ENCODE measurements at places on chromosomes 5 and 9.

DNA sequence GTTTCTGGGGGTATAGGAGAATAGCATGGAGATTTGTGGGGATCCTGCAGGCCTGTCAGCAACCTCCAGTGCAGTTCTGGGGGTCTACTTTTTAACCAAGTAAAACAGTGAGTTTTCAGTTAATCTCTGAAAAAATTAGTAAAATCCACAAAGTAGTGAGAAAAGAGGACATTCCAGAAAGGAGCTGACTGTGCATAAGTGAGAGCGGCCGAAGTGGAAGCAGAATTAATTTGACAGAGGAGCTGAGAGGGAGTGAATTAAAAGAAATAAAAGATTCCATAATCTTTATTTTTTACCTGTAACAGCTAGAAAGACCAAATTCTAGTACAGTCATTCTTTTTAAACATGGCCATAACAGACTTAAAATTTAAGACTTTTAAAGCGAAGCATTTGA is 149.2 kb downstream of the SGCD start:
- DNase-seq = no peak

DNA sequence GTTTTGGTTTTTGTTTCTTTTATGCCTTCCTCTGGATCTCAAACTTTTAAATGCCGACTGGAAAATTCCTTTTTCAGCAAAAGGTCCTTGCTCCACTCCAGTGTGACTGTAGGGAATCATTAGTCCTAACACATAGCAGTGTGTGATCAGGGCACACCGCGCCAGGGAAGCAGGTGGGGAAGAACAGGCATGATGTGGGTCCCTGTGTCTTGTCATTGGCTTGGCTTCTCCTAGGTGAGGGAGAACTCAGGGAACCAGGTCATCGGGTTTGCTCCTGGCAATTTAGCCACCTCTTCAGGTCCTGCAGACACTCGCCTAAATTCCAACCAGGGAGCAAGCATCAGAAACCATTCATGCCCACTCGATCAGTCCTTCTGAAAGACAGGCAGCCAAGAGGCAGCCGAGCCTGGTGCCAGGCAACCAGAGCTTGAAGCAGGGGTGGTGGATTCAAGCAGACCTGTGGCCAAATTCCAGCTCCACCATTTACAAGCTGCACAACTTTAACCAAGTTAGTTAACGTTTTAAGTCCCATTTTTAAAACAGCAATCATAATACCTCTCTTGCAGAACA is 514.2 kb downstream of the BNC2 start:
- no peak for DNase-seq

DNA sequence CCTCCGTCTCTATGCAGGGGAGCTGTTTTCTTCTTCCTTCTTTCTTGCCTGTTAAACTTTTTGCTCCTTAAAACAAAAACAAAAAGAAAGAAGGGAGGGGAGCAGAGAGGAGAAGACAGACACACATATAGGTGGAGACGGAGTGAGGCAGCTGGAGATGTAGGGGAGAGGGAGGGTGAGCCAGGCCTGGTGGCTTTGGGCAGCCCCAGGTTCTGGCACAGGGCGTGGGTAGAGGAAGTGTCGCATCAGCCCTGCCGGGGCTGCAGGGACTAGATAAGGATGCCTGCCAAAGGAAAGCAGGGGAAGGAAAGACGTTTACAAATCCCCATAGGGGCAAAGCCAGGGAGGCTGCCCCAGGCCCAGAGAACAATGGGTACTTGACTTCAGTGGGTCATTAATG is 38.7 kb upstream of the PTGS1 start:
- no peak for DNase-seq

GRCh38 chr5:30000231-30000630 is 1193.3 kb upstream of the CDH6 start:
- no peak for DNase-seq

- DNase-seq = no peak
Observed at GRCh38 chr9:130239363-130239695, 26.2 kb upstream of the HMCN2 start.

- no peak for DNase-seq
Observed at GRCh38 chr5:68818057-68818695, 275.6 kb upstream of the SLC30A5 start.

GRCh38 chr5:169895926-169896325 is 84.4 kb downstream of the INSYN2B start:
- no peak for DNase-seq

DNA sequence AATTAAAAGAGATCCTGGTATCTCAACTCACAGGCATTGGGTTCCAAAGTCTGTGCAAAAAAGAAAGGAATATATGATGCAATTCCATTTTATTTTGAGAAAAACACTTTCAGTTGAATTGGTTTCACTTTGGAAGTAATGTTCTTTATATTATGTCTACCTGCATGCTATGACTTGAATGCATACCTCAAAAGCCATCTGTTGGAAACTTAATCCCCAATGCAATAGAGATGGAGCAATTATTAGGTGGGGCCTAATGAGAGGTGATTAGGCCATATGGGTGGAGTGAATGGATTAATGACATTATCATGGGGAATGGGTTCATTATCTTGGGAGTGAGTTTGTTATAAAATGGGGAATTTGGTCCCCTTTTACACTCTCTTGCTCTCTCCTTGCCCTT is 293.3 kb downstream of the CSNK1G3 start:
- no peak for DNase-seq

DNA sequence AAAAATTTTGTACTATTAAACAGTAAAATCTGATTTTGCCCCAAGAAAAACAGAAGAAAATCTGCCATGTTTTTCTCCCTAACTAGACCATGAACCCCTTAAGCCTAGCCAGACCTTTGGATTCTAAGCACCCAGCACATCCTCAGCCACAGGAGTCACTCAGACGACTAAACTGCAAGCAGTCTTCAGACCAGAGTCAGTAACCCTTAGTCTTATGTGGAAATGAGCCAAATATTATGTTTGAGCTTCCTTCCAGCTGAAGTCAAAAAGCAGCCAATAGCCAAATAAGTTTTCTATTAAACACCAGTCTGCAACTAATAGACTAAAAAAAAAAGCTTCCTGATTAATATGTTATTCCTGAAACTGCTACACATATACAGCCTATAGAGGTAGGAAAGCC is 47.4 kb downstream of the GOLPH3 start:
- no peak for DNase-seq

GRCh38 chr9:92535940-92536850 is at the start of gene ECM2:
ECM2 (minus strand) TSS chr9:92535990; CDS start chr9:92522866, 13,124 bp downstream.
- no peak for DNase-seq

- DNase-seq = no peak
Observed at GRCh38 chr9:86604741-86605140, 250.5 kb upstream of the TUT7 start.

GRCh38 chr9:73753171-73753570 is 601.5 kb downstream of the ANXA1 start:
- no peak for DNase-seq

- no peak for DNase-seq
Observed at GRCh38 chr5:907366-907910, 14.8 kb downstream of the TRIP13 start.

GRCh38 chr5:122007546-122007945 is 45.8 kb downstream of the SRFBP1 start:
- no peak for DNase-seq

DNA sequence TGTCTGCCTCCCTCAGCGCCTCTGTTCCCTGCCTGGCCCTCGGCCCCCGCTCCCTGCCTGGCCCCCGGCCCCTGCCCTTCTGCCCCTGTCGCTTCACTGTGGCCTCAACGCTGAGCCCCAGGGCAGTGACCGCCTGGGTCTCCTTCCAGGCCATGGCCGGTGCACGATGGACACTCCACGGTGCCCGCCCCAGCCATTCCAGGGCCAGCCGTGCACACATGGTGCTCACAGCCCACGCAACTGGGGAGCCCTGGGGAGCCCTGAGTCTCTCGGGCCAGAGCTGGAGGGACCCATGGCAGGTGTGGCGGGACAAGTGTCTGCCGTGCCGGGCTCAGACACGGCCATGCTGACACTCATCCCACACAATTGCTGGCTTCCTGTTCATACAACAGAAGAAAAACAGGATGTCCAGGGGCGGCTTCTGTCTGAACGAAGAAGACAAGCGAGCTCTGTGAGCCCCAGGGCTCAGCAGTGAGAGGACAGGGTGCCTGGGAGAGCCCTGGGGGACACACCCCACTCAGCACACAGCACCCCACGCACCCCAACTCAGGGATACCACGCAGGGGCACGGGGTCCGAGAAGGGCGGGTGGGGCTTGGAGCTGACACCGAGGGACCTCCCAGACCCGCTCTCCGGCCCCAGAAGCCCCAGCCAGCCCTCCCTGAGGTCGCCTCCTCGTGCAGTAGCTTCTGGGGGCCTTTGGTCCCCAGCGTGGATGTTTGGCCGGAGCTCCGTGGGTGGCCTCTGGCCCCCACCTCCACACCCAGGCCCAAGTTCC is 35.7 kb downstream of the EXD3 start:
- DNase-seq = no peak

DNA sequence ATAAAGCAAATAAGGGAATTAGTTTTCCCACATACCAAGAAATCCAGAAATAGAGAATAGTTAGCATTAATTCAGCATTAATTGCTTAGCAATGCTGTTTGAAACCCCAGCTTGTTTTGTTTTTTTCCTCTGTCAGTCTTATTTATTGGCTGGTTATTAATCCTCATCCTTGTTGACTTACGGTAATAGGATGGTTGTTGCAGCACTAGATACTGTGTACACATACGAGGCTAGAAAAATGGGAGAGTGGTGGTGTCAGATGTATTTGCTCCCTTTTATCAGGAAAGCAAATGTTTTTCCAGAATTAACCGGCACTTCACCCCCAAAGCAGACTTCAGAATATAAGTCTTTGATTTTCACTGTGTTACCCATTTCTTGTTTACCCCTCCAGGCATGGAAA is 60.4 kb downstream of the ERBIN start:
- DNase-seq = no peak

GRCh38 chr5:148606296-148606695 is 48.0 kb downstream of the HTR4 start:
- DNase-seq = no peak

- no peak for DNase-seq
Observed at GRCh38 chr5:39193553-39194465, 25.6 kb downstream of the FYB1 start.

DNA sequence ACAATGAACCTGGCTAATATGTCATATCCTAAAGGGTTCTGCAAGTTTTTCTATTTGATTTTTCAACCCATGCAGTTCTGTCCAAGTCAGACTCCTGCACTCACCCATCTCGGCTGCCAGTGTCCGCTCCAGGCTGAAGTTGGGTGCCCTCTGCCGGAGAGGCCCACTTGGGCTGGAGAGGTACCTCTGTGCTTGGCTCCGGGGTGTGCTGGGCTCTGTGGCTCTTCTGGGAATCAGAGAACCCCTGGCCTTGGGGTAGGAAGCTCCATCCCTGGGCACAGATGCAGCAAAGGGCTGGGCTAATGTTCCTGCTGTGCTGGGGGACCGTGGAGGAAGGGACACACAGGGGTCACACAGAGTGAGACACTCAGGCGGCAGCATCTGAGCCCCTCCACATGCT is 26.2 kb downstream of the ORM2 start:
- DNase-seq = no peak

GRCh38 chr9:134360180-134360759 is 34.0 kb downstream of the RXRA start:
- no peak for DNase-seq

DNA sequence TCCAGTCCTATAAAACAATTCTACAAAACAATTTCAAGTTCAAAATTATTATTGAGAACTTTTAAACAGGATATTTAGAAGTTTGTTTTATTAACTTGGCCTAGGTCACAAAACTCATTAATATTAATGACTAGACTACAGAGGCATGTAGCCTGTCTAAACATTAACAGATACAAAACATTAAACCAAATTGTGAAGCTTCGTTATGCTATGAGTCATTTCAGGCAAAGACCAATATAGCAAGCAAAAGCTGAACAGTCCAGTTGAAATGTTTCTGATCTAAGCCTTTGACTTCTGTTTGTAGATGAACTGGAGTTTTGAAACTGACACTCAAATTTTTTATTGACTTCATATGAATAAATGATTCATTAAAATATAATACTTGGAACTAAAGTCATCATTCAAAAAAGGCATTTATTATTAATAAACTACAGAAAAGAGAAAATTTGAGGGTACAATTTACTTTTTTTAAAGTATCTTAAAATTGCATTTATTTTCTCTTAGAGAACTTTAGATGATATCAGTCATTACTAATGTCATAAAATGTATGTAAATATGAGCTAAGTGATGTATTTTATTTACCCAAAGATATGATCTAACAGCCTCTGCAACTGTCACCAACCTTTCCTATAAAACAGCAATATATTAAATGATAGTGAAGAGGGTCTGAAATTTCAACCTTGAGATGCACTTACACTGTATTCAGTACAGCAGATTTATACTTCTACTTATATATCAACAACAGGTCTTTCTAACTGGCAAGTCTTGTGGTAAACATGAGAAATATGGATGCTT is 188.8 kb downstream of the COMMD10 start:
- no peak for DNase-seq

DNA sequence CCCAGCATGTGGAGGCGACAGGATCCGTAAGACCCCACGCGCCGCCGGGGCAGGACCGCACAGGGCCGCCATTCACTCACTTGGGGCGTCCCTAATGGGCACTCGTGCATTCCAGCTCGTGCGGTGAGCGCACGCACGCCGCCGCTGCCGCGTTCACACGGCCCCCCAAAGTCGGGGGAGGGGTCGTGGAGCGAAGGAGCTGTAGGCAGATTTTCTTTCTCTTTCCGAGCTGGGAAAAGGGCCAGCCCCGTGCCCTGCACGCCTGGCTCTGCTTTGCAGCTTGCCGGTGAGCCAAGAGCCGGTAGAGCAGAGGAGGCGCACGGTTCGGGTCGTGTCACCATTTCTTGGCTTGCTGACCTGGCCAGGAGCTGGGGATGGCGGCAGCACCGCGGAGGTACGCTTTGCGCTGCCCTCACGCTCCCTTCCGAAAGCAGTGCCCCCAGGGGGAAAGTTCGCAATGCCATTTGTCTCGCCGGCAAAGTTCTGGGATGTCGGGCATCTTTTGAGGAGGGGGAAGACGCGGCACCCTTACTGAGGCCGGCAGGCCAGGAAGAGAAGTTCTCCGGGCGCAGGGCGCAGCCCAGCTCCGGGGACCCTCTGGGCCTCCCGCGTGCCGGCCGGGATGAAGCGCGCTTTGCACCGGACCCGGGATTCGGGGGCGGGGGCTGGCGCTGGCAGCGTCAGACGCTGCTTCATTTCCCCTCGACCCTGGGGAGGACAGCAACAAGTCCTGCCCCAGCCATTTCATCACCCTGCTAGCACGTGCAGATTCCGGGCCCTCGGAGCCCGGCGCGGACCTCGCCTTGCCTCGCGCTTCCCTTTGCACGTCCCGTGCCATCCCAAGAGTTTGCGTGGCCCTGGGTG is 898 bp downstream of the STC2 start:
- DNase-seq = no peak

DNA sequence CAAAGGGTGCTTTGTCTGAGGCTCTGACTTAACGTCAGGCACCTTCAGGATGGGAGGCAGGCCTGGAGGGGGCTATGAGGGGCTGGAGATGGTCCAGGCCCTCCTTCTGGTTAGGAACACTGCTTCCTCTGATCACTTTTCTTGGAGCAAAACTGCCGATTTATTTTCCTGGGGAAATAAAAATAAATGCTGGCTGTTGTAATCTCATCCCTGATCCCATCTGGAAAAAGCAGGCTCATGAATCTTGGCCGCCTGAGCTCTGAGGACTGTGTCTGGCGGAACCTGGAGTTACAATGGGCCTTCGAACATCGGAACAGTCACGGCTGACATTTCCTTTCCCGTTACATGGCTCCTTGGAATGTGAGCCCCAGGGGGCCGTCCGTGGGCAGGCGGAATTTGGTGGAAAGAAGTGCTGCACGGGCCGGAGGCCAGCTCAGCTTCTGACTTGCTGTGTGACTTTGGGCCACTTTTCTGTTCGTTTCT is 157.8 kb downstream of the RGS3 start:
- no peak for DNase-seq

GRCh38 chr5:180375291-180375690 is 22.2 kb upstream of the GFPT2 start:
- no peak for DNase-seq

- no peak for DNase-seq
Observed at GRCh38 chr5:107284822-107285525, 385.8 kb downstream of the EFNA5 start.

Data from NCI-H1105 (cell line).